ENCODE measurements at places on chromosomes 13 and 19.

GRCh38 chr19:39924389-39924788 lies 10.0 kb downstream of the FCGBP start:
- no peak for DNase-seq

- no peak for DNase-seq
These were observed 52.4 kb upstream of the SOX21 start for GRCh38 chr13:94764576-94765321.

GRCh38 chr19:38711726-38712153 lies 32.5 kb downstream of the CAPN12 start:
- DNase-seq = no peak

DNA sequence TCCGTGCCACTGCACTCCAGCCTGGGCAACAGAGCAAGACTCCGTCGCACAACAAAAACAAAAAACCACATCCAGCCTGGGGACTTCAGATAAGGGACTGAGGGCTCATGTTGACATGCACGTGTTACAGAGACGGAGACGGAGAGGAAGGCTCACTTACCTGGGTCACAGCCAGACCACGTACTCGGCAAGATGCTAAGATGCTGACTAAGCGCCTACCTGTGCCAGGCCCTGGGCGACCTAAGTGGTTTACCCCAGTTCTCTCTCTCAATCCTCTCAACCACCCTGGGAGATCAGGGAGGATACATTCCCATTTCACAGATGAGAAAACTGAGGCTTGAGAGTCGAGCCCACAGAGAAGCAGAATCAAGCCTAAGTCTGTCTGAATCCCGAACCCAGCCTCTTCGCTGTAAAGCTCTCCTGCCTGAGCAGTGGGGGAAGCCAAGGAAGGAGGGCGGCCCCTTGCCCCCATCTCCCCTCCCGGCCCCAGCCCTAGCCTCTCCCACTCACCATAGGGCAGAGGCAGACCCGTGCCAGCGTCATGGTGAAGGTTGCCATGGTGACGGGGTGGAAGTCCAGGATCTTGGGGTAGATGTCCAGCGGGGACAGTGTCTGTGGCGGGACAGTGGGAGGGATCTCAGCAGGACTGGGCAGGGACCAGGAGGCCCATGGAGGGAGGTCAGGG lies 13.5 kb downstream of the ERCC2 start:
- DNase-seq = no peak

GRCh38 chr13:67147342-67148133 lies 82.6 kb downstream of the PCDH9 start:
- DNase-seq = no peak

DNA sequence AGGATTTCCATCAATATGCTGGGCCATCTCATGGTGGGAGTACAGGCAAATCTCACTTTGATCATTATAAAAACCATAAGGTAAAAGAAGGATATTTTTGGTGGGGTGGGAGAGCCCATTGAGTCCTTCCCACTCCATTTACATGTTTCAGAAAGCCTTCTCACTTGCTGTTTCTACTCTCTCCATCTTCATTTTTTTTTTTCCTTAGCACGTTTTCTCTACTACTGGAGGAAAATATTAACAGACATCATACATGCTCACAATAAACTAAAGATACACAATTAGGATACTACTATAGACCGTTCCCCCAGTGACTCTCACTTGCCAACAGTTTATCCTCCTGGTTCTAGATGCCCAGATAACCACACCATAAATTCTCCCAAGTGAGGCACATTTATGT lies 1.8 kb upstream of the AKAP8 start:
- no peak for DNase-seq

DNA sequence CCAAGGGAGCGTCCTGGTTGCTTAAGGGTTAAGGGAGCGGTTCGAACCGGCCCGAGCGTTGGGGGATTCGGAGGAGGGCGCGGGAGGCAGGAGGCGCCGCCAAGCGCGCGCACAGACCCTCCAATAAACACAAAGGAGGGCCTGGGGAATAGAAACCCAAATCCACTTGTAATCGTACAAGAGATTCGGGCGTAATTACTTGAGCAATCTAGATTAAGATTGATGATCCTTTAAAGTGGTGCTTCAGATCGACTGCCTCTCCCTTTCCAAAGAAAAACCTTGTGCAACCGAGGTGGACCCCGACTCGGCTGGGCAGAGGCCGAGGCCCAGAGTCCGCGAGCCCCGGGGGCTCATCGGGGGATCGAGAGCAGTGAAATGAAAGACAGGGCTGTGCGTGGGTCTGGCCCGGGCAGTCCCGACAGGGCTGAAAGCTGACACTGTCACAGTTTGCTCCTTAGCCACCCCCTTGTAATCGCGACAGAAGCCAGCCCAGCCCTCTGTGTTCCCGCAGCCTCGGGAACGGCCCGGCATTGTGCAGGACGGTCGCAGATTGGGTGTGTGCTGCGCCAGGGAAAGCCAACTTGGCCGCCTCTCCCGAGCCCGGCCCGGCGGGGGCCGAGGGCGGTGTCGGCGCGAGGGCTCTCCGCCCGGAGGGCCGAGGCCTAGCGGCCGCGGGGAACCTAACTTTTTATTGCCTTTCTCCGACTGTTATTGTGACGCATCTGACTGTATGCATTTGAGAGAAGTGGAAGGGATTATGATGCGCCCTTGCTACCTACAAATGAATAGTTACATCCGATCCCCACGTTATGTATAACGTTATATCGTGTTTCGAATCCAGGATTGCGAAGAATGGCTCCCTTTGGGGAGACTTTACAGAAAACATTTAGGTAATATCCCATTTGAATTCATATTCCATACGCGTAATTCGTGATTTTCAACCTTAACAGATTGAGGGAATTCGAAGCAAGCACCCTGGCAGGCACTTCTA lies 5.5 kb downstream of the MAB21L1 start:
- no peak for DNase-seq

GRCh38 chr13:21573920-21574712 lies 29.9 kb downstream of the MICU2 start:
- no peak for DNase-seq

DNA sequence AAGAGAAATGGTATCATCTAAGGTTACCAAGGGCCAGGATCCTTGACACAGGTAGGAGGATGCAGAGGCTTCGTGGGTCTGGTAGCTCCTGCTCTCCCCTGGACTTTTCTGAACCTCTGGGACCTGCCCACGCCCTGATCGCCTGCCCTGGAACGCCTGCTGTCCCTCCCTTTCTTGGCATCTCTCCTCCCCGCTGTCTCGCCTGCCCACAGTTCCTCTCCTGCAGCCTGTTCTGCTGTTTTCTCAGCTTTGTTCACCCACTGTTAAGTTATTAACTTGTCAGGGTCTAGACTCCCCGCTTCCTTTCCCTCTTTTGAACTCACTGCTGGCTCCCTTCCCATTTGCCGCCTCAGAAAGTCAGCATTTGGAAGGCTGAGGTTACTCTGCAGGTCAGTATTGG lies 19.8 kb downstream of the SERP2 start:
- DNase-seq = no peak

Measured in GDM1 (cell line).